ENCODE measurements at places on chromosomes 4 and X. TPM values are rescaled to one million over a fixed set of nuclear protein-coding genes. Genes with fewer than 3 reads are reported as not detected.

DNA sequence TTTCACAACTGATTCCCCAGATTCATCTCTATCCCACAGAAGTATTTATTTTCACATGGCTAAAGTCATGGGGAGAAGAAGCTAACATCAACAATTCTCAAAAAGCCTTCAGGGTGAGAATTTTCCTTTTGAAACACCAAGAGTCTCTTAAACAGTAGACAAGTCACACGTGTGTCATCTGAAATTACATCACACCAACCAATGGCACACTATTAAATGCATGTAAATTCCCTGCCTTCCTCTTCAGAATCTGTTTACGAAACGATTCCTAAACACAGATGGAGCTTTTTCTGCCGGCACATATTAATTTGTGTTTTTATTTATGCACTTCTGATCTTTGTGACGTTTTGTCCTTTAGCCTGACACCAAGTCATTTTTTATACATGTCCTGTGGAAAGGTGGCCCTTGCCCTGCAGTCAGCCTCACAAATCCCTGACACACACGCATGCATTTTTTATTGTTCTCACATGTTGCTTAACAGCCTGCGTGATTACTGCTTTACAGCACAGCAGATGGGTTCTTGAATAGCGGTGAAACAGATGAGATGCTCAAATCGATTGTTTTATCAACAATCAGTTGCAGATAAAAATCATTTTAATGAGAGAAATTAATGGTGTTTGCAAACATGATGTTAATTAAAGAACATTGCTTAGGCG lies 735.9 kb upstream of the TENM3 start:
- no peak for DNase-seq

DNA sequence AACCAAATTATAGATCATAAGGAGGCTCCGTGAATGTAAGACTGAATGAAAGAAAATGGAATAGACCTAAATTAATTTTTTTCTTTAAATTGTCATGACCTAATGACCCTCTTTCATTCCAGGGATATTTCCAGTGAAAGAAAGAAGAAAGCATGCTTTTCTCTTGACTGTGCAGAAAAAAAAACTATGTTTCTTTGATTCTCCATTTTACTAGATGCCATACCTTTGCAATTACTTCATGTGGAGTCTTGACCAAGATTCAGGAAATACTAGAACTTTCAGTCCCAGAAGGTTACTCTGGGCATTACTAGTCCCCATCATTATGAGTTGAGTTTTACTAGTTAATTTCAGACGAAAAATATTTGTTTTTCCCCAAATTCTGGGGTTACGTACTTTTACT lies 6.4 kb upstream of the COMMD8 start:
- no peak for DNase-seq

SPANXD gene
- polyA plus RNA-seq, result not detected

GRCh38 chr4:10893395-10893794 lies 208.8 kb upstream of the CLNK start:
- no peak for DNase-seq

ZNF732 gene
- 1.2 TPM for polyA plus RNA-seq

DNA sequence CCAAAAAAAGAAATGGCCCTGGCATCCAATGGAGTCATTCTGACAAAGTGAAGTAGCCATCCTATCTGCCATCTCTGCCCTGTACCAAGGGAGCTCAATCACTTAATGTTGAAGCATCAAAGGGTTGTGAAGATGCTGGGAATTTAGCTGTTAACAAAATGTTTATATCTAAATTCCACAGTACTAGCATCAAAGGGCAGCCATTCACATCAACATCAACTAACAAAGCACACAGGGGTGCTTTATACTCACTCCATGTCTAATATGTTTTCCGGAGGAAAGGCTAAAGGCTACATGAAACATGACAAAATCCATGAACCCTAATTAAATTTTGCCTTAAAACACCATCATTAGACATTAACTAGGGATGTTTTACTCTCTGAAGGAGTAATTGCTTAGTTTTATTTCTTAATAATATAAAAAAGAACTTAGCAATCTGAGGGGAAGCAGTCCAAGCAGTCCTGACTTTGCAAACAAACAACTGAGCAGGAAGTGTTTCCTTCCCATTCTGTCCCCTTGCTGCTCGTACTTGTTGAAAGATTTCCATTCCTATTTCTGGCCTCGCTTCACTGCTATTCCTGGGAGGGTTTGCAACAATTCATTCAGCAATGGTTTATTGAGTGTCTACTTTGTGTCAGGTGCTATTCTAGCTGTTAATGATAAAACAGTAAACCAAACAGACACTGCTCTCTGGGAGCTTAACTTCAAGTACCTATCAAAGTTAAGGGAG lies 208.6 kb upstream of the SLC7A11 start:
- no peak for DNase-seq

- peak; percentile 79 for DNase-seq
These were observed at the start of gene USP46 for GRCh38 chr4:52659001-52659721. USP46 (minus strand) TSS chr4:52659301; CDS start chr4:52659150, 151 bp downstream.

- DNase-seq, result no peak
These were observed 128.2 kb downstream of the SLC7A11 start for GRCh38 chr4:138113819-138114400.

AADAT gene
- polyA plus RNA-seq, result 19.5 TPM

DNA sequence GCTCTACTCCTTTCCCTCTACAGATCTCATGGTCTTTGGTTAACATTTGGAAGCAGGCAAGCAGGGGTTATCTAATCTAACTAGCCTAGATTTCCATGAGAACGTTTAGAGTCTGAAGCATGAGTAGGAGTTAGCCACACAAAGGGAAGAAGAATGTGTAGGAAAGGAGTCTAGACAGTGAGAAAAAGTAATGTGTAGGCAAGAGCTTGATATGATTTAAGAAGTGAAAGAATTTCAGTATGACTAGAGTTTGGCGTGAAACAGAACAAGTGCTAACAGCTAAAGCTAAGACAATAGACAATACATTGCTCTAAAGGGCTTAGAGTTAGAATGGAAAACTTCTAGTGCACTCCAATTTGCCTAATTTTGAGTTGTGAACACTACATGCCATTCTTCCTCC lies 10.8 kb downstream of the CXCL8 start:
- no peak for DNase-seq
